Right lobe of liver (tissue), 6 donors: ENCODE measurements at places on chromosomes 2 and 18.

GRCh38 chr2:172088245-172089004 lies 3.1 kb downstream of the DLX1 start:
- no peak for DNase-seq

DNA sequence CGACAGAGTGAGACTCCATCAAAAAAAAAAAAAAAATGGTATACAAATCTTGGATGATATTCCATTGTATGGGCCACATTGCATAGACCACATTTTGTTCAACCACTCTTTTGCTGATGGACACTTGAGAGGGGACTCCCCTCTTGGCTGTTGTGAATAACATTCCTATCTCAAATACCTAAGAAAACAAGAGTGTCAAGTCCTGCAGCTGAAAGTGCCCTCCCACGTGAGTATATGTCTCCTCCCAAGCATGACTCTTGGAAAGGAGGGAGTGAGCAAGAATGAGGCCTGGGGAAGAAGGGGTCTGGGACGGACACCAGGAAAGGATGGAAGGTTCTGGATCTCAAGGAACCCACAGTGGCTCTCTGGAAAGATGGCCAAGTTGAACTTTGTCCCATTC lies 36.0 kb upstream of the NPAS2 start:
- no peak for DNase-seq

GRCh38 chr2:46369783-46370182 lies 72.6 kb downstream of the EPAS1 start:
- no peak for DNase-seq

GRCh38 chr2:28621172-28622100 lies 125.6 kb downstream of the PLB1 start:
- DNase-seq: peak; percentile 91

GRCh38 chr2:216503159-216503629 lies 4.5 kb downstream of the RPL37A start:
- DNase-seq: no peak

- no peak for DNase-seq
Measured at GRCh38 chr2:215825707-215826106, 187.6 kb downstream of the MREG start.

DNA sequence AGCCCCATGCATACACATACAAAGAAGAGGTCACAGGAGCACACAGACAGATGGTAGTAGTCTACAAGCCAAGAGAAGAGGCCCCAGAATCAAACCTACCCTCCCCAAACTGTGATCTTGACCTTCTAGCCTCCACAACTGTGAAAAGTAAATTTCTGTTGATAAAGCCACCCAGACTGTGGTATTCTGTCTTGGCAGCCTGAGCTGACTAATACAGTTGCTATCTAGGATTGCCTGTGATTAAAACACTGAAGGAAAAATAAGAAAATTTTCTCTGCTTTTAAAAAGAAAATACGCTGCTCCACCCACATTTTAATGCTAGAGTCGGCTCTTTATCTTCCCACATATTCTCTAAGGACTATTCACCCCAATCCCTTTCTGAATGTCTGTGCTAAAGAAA lies 143.7 kb upstream of the TMEM200C start:
- no peak for DNase-seq

DNA sequence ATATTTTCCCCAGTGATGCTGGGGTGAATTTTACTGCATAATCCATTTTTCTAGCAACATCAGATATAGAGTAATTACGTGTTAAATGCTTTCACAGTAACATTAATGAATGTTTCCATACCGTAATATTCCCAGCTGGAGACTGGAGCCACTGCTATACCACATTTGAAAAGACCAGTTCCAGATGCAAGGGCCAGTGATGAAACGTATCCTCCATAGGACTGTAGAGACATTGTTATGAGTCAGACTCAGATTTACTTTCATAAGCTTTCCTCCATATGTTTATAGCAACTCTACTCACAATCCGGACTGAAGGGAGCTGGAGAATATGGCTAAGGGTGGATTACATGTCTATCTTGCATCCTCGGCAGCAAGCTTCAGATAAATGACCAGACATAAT lies 22.7 kb upstream of the GCG start:
- DNase-seq: no peak

DNA sequence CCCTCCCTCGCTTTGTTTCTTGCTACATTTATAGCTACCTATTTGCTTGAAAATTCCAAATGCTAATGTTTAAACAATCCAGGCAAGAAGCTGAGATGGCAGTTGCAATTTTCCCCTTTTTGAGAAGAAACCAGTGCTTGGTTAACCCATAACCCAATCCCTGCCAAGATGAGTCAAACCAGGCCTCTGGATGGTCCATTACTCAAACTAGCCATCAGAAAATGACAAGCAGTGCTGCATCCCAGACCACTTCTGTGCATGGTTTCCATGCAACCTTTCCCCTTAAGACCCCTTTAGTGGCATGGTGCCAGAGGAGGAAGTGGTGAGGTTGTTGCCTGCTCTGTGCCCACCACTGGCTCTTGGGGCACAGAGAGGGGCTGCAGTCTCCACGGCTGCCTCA lies 131.2 kb upstream of the RMP24 start:
- no peak for DNase-seq

- no peak for DNase-seq
Measured at GRCh38 chr2:127047054-127047453, 59.9 kb downstream of the BIN1 start.

- DNase-seq: no peak
Measured at GRCh38 chr2:102278720-102279390, 32.5 kb upstream of the IL1RL1 start.

DNA sequence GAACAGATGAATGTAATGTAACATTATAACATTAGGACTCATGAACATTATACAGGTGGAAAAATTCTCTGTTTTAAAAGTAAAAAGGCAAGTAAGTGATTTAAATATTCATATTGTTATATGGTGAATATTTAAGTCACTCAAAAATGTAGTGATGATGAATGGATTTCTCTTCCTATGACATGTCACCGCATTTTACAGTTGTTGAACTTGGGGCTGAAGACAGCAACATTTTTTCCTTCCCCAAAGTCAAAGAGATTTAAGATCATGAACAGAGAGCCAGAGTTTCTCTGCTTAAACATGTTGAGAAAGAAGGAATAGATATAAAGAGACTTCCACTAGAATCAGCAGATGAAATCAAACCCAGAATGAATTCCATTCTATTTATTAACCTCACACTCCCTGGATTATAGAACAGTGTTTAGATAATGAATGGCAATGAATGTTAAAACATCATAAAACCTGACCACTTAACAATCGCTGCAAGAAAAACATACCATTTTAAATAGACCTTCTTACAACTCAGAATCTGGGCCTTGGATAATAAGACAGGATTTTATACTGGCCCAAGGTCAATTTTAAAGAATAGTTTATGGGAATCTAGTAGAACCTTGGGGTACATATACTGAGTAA lies 163.6 kb upstream of the SIX2 start:
- DNase-seq: no peak

- no peak for DNase-seq
Measured at GRCh38 chr18:323253-323622, 55.4 kb upstream of the THOC1 start.

GRCh38 chr2:69816923-69817542 lies 12.4 kb upstream of the GMCL1 start:
- DNase-seq: no peak

DNA sequence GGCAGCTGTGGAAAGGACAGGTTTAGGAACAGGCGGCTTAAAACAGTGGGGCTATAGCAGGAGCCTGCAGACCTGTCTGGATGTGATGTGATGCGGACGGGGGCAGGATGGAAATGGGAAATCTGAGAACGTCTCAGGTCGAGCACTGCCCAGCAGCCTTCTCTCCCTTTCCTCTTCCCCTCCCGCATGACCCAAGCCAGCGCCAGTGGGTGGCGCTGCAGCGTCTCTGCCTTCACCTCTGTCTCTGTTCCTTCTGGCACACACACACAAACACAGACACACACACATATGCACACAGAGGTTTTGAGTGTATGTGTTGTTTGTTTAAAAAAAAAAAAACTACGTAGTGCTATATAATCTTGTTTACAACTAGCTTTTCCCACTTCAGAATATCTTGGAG lies 82.0 kb upstream of the SLC66A3 start:
- DNase-seq: no peak

DNA sequence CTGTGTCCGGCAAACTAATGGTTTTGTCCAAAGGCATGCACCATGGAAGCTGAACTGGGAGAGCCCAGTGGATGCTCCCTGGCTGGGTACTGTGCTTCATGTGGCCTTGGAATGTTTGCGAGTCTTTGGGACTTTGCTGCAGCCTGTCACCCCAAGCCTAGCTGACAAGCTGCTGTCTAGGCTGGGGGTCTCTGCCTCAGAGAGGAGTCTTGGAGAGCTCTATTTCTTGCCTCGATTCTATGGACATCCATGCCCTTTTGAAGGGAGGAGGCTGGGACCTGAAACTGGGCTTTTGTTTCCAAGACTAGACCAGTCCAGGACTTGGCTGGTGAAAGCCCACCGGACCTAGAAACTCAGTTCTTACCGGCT lies 1.7 kb downstream of the MARS2 start:
- DNase-seq: no peak

GRCh38 chr2:62540408-62541168 lies 34.6 kb upstream of the TMEM17 start:
- DNase-seq: no peak

DNA sequence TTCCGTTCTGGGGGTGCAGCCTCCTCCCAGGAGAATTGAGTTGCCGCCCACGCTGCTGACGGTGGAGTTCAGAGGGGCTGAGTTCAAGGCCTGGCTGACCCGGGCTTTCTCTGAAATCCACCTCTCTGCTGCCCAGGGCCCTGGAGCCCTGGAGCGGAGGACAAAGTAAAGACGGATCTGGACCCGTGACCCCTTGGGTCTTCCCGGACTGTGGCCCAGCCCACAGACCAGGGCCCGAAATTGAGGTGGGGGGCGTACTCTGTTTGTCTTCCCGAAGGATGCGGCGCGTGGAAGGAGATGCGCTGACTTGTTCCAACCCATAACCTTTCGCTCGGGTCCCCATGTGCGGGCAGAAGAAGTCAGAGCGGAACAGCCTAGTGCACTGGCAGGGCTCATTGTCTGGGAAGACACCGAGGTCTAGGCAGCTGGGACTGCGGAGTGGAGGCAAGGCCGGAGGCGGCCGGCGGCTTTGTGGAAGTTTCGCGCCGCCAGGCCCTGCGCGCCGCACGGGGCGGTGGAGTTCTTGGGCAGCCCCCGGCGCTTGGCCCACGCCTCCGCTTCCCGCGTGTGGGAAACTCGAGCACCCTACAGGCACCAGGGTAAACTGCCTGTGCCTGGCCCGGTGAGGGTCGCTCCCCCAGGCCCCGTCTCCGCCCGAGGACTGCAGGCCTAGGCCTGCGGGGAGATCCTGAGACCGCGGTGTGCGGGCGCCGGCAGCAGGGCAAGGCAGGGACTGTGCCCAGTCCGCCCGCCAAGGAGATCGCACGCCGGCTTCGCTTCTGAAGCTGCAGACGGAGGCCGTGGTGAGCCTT lies 9.8 kb downstream of the POU3F3 start:
- DNase-seq: no peak

GRCh38 chr2:163121483-163121882 lies 282.9 kb upstream of the KCNH7 start:
- DNase-seq: no peak

- DNase-seq: no peak
Measured at GRCh38 chr2:50751311-50752031, 280.5 kb downstream of the NRXN1 start.

DNA sequence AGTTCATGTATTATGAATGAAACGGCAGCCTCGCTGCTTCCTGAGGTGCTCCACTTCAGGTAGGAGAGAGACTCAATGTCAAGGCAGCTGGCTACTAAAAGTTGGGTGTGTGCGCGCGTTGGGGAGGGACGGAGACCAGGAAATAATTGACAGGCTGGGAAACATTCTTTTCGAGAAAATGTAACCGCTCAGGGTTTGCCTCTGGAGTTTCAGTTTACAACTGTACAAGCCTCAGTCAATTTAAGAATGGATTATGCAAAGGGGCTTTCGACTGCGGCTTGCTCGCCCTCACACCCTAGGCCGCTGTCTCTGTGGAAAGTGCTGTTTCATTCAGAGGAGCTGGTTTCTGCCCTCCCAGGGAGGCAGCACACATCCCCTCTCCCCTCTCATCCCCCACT lies 4.4 kb upstream of the SPRED2 start:
- no peak for DNase-seq

DNA sequence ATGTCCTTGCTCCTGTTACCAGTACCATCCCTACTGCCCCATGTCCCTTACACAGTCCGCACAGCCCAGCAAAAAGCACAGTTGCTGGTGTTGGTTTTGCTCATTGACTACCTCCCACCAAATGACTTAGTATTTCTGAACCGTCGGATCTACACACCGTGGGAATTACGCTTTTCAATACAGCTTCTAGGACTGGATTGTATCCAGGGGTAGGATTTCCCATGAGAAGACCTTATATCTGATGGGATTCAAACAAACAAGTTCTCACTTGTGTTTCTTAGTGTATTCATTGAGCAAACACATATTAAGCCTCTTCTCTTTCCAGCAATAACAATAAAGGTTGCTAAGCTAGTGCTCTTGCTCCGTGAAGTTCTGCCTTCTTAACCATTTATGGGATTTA lies 25.8 kb downstream of the TRAPPC12 start:
- no peak for DNase-seq

- no peak for DNase-seq
Measured at GRCh38 chr2:174135981-174136380, 112.4 kb downstream of the OLA1 start.

DNA sequence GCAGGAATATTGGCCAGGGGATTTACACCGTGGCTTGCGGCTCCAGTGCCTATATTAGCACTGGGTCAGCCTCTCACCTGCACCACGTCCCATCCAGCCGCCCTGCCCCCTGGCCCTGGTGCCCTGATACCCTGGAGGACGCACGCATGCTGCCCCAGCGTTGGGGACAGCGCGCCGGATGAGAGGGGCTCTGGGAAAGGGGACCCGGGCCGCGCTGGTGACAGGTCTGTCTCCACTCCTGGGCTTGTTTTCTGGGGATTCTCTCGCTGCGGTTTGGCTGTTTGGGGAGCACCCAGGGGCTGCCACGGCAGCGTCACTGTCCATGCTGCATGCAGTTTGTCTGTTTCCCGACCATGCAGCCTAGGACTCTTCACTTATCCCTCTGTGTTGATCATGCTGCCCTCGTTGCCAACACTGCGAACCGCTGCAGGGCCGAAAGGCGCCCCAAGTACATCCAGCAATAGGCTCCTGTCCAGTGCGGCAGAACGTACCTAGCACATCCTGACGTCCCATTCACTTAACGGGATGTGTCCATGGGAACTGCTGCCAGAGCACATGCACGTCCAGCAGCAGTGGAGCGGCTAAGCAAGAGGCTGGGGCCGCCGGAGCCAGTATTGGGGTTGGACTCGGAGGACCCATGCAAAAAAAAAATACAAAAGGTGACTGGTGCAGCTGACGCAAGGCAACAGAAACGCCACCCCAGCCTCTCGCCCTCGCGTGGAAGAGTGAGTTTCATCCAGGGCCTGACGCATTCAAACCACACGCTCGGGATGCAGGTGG lies 115.5 kb upstream of the PXDN start:
- DNase-seq: no peak

DNA sequence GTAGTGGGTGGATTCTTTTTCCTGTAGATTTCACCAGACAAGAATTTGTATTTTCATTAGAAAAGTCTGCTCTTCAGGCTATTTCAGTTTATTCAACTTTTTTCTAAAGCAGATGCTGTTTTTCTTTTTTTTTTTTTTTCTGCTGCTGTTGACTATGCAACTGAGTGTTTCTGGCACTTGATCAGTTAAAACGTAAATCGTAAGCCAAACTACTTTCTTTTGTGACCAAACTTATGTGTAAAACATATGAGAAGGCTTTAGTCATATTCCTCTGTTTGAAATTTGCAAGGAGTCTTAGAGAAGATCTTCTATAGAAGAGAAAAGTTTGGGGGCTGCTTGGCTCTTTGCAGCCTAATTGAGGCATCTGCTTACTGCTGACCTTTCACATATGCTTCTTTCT lies 170.1 kb downstream of the PARD3B start:
- DNase-seq: no peak

- peak; percentile 71 for DNase-seq
Measured at GRCh38 chr2:68643011-68643873, at the start of gene PROKR1. PROKR1 (plus strand) TSS chr2:68643579; CDS start chr2:68645822, 2,243 bp downstream.
